Bone marrow (tissue), 2 donors: ENCODE measurements at places on chromosomes 7 and 10.

- no peak for DNase-seq
Measured at GRCh38 chr10:114100848-114101741, 57.4 kb downstream of the ADRB1 start.

- DNase-seq, result no peak
Measured at GRCh38 chr10:105540381-105540780, 899.3 kb downstream of the SORCS3 start.

- DNase-seq, result no peak
Measured at GRCh38 chr7:150976529-150977381, 1.4 kb downstream of the KCNH2 start.

DNA sequence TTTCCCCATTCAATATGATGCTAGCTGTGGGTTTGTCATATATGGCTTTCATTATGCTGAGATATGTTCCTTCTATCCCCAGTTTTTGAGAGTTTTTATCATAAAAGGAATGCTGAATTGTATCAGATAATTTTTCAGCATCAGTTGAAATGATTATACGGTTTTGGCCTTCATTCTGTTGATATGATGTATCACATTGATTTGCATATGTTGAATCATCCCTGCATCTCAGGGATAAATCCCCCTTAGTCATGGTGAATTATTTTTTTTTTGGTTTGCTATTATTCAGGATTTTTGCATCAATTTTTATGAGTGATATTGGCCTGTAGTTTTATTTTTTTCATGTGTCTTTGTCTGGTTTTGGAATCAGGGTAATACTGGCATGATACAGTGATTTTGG is 1152.3 kb upstream of the C7orf33 start:
- DNase-seq, result no peak

GRCh38 chr7:140049339-140050024 is 13.3 kb downstream of the PARP12 start:
- DNase-seq, result no peak

- peak; percentile 9 for DNase-seq
Measured at GRCh38 chr10:80260295-80261243, 28.9 kb downstream of the MAT1A start.

DNA sequence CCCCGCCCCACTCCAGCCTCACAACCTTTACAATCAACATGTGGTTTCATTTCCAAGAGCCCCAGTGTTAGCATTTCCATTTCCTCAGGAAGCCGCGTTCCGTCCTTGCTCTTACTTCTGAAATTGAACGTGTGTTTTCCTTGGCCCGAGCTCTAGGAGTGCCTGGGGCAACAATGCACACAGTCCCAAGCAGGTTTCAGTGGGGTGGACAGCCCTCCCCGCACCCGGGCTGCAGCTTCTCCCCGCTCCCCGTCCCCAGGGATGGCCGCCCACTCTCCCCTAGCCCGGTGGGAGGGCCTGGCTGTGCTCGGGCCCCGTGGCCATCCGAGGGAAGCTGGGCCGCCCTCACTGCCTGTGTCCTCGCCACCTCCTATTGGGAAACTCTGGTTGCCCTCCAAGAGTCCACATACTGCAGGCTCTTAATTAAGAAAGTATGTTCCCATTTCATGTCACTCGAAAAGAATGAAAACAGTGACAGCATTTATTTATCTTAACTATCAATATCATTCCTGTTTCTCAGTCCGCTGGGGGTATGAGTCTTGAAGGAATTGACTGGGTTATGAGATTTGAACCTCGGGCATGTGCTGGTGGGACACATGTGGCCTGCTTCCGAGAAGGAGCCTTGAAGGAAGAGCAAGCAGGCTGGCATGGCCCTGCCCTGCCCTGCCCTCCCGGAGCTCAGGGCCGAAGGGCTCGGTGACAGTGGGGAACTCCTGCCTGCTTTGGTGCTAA is 163.8 kb downstream of the GRK5 start:
- DNase-seq, result no peak

- no peak for DNase-seq
Measured at GRCh38 chr10:33893506-33893905, 559.0 kb upstream of the NRP1 start.

- DNase-seq, result no peak
Measured at GRCh38 chr7:137324796-137325696, 18.5 kb downstream of the PTN start.

DNA sequence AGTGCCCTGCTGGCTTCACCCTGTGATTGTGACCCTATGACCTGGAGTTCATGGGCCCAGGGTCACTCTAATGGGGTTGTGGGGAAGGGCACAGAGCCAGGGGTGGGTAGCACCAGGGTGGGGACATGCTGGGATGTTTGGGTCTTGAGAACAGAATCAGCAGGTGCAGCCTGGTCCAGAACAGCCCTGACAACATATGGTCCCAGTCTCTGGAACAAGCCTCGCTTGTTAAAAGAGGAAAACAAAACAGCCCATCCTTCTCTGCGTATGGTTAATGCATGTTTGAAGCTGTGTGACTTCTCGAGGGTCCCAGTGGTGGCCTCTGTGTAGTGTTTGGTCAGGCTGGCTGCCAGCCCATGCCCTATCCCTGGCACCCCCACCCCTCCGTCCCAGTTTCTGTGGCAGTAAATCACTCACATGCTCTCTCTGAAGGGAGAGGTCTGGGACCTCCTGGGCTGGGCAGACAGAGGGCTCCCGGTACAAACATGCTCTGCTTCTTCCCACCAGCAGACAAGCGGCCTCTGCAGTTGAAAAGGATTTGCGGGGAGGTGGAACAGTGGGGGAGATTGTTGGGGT is 79.4 kb downstream of the FAM241B start:
- DNase-seq, result no peak

DNA sequence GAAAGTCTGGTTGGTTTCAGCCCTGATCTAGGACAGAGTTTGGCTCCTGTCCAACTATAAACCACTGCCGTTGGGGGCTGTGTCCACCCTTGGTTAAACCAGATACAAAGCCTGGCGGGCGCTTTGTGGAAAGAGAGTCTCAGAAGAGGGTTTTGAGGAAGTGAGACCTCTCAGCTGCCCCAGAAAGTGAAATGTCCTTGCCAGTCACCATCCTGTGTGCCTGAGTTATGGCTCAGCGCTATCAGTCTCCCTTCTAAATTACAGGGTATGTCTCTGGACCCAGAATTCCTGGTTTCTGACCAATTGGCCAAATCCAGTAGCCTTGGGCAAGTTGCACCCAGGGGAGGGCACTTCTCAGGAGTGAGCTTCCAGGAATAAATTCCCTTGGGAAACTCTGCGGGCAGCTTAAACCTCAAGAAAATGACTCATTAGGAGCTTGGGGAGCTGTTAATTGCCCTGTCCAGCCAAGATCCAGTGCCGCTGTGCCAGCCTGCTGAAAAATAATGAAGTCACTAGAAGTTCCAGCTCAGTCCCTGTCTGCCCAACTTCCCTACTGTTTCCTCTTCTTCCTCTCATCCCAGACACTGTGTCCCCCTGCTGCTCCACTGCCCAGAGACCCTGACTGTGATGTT is 66.7 kb upstream of the PDZD8 start:
- DNase-seq, result no peak

GRCh38 chr7:604001-604883 is 84.6 kb upstream of the PDGFA start:
- peak; percentile 92 for DNase-seq

DNA sequence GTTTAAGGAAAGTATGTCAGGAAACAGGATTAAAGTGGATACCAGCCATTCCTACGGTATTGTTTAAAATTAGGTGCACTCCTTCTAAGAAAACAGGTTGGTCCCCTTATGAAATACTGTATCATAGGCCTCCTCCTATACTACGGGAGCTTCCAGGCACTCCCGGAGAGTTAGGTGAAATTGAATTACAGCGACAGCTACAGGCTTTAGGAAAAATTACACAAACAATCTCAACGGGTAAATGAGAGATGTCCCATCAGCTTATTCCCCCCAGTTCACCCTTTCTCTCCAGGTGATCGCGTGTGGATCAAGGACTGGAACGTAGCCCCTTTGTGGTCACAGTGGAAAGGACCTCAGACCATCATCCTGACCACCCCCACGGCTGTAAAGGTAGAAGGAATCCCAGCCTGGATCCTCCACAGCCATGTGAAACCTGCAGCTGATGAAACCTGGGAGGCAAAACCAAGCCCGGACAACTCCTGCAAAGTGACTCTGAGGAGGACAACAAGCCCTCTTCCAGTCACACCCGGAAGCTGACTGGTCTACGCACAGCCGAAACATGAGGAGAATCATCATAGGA is 25.1 kb upstream of the GHITM start:
- DNase-seq, result no peak

GRCh38 chr7:4132221-4132620 is 549.9 kb upstream of the FOXK1 start:
- DNase-seq, result no peak

- no peak for DNase-seq
Measured at GRCh38 chr10:21212348-21212747, 313.1 kb downstream of the SKIDA1 start.

GRCh38 chr10:24645784-24646183 is 77.9 kb downstream of the ARHGAP21 start:
- no peak for DNase-seq

GRCh38 chr7:23662124-23662983 is 17.6 kb upstream of the FAM221A start:
- DNase-seq, result no peak

GRCh38 chr10:88115407-88115806 is 252.0 kb downstream of the PTEN start:
- DNase-seq, result no peak

GRCh38 chr10:51821745-51822144 is 122.3 kb upstream of the CSTF2T start:
- DNase-seq, result no peak

DNA sequence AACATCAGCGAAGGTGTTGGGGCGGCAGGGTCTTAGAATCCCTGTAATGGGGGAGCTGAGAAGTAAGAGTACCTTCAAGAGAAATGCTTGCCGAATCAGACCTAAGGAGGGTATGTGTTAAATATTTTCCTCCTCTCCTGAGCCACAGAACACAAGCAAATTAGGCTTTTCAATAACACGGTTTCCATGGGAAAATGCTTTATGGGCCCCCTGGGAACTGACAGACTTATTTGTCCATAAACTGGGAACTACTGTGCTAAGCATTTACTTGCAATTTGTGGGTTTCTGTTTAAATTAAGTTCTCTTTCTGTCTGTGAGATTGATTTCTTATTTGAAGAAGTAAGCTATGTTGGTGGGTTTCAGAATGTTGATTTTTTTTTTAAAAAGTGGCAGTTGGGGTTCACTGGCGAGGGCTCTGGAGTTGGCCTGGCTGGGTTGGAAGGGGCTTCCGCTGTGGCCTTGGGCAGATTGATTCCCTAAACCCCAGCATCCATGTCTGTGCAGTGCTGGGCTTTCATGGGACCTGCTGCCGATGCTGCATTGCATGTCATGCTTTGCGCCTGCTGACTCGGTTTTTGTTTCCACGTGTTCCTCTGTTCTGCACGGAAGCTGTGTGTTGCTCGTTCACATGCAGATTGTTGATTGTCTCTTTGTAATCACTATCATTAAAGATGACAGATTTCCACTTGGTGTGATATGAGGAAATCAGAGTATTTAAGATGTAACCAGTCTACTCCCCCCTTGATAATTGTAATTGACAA is 7.2 kb downstream of the RBM17 start:
- DNase-seq, result no peak

DNA sequence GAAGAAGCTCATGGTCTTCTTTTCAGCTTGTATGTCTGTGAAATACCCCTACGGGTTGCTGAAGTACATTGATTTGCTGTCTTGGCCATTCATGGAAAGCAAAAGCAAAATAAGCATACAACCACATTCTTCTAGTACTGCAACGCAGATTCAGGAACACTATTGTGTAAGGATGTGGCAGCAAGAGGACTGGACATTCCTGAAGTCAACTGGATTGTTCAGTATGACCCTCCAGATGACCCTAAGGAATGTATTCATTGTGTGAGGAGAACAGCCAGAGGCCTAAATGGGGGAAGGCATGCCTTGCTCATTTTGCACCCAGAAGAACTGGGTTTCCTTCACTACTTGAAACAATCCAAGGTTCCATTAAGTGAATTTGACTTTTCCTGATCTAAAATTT is 133.4 kb upstream of the ANKRD1 start:
- no peak for DNase-seq

- no peak for DNase-seq
Measured at GRCh38 chr10:5618829-5619228, 47.6 kb downstream of the ASB13 start.

DNA sequence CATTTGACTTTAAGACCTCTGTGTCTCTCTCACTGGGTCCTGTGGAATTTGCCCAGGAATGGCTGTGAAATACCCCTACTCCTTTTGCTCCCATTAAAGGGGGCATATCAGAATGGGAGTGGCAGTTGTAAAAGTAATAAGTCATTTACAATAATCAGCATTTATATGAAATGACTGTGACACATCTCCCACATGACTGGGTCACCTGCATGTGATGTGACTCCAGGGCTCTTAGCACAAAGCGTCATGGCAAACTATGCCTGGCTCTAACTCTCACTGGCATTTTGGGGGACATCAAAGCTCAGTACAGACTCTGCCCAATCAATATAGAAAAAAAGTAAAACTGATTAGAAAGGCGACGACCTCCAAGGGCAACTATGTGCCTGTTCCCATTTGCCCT is 157.6 kb downstream of the RPS24 start:
- DNase-seq, result no peak

DNA sequence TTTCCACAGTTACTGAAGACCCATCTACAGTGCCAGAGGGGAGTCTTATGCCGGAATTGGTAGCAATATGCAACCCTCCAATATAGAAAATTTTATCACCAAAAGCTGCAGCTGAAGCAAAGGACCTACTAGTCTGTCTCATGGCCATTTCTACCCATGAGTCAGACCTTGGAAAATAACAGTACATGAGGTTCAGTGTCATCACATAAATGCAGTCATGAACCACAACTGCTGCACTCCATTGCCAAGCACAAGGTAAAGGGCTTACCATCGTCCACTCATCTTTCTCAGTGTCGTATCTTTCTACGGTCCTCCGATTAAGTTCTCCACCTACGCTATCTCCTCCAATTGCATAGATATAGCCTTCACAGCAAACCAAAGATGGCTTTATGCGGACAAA is 21.8 kb downstream of the KBTBD2 start:
- no peak for DNase-seq

GRCh38 chr7:103120362-103120761 is 28.5 kb downstream of the NAPEPLD start:
- no peak for DNase-seq

DNA sequence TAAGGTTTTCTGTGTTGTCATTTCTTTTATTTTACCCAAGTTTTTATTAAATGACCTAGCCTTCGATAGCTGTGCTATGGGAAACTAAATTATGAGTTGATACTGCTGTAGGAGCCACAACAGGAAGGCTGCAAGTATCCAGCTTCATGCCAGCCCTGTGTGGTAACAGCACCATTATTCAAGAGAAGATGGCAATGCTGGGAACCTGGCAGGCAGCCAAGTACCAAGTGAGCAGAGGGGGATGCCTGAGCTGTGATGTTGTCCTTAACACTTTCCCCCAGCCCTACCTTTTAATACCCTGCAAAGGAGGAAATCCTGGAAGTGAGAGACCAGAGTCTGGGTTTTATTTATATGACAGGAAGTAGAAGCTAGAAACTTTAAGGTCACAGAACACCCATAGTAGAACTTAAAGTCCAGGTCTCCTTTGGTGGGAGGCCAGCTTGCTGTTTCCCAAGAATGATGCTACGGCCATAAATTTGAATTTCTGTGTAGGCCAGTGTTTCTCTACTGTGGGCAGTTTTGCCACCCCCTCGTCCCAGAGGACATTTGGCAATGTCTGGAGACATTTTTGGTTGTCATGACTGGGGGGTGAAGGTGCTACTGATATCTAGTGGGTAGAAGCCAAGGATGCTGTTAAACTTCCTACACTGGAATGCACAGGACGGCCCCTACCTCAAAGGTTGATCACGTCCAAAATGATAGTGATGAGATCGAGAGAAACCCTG is 9.2 kb upstream of the ATXN7L1 start:
- DNase-seq, result no peak

GRCh38 chr10:90352288-90352687 is 505.6 kb downstream of the HTR7 start:
- no peak for DNase-seq
